ENCODE measurements at places on chromosomes 1 and 21. TPM values are rescaled to one million over a fixed set of nuclear protein-coding genes. Genes with fewer than 3 reads are reported as not detected.

GRCh38 chr1:232899839-232900238 lies 50.6 kb upstream of the NTPCR start:
- no peak for DNase-seq

DNA sequence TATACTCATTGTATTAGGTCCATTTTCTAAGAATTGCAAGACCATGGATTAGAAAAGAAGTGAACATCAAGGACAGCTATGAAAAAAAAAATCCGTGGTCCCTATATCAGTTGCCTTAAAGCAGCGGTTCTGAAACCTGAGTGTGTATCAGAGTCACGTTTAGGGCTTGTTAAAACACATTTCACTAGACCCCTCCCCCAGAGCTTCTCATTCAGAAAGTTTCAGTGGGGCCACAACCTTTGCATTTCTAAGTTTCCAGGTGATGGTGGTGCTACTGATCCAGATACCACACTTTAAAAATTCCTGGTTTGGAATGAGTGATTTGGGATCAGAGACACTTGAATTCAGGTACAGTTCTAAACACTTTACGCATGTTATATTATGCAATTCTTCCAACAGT lies 96.1 kb upstream of the PRMT6 start:
- DNase-seq = no peak

GRCh38 chr21:31720330-31720729 lies 11.6 kb downstream of the SCAF4 start:
- DNase-seq = no peak

GRCh38 chr1:218809625-218810024 lies 364.1 kb upstream of the LYPLAL1 start:
- DNase-seq = no peak

GRCh38 chr1:181971424-181971823 lies 90.1 kb downstream of the ZNF648 start:
- no peak for DNase-seq

GRCh38 chr1:196114193-196114592 lies 494.0 kb downstream of the KCNT2 start:
- DNase-seq = no peak

DNA sequence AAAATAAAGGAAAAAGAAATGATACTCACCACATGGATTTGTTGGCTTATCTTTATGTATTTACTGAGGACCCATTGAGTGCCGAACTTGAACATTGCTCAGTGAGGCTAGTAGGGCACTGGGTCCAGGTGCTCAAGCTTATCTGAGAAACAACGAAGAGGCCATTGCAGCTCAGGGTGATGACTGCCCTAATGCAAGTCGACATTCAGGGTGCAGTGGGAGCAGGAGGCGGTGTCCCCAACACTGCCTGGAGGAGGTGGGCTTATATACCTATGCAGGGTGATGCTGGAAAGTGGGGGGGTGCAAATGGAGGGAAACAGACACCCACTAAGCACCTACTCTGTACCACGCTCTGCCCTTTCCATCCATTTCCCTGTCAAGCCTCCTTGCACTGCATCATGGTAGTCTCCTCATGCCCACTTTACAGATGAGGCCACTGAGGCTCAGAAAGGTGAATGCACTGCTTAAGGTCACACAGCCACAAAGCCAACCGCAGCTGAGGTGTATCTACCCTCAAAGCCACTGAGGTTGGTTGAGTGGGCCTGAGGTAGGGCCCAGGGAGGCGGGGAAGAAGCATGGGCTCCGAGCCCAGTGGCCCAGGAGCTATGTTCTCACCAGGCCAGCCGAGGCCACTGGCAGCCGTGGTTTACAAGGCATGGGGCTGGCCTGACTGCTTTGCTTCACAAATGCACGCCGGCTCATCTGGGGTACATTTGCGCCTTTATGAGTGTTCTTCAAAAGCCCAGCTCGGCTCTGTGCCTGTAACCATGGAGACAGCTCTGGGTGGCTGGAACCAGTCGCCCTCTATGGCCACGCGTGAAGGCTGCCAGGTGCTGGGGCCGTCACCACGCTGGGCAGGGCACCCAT lies 103.8 kb downstream of the EPHB2 start:
- peak; percentile 57 for DNase-seq

GRCh38 chr1:56179543-56179942 lies 399.8 kb downstream of the PLPP3 start:
- no peak for DNase-seq

DNA sequence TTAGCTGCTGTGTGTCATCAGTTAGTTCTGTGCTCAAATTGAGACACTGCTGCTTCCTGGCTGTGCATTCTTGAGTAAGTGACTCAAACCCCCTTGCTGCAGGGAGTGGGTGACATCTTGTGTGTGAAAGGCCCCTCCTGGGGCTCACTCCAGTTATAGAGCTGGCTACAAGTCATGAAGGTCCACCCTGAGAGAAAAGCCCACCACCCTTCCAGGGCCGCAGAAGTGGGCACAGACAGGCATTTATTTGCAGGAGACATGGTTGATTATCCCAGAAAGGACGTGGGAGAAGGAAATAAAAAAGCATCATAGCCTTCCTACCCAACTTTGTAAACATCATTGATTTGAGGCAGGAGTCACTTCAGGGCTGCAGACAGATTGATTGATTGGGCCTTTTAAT lies 550.6 kb downstream of the MATN1 start:
- no peak for DNase-seq

GRCh38 chr21:37337179-37337578 lies 29.4 kb upstream of the DYRK1A start:
- no peak for DNase-seq

GRCh38 chr1:177996957-177997356 lies 27.1 kb upstream of the SEC16B start:
- DNase-seq = no peak

S100A2 gene
- 0.86 TPM for total RNA-seq

FAM177B gene
- total RNA-seq = not detected

SPSB1 gene
- total RNA-seq = 52.9 TPM

MAPKAPK2 gene
- total RNA-seq = 196 TPM

SRGAP2B gene
- 3.8 TPM for total RNA-seq

S100A7A gene
- not detected for total RNA-seq

RGS18 gene
- 0.24 TPM for total RNA-seq

CDCA8 gene
- total RNA-seq = 0.67 TPM
